ENCODE measurements at places on chromosomes 6 and 20. TPM values are rescaled to one million over a fixed set of nuclear protein-coding genes. Genes with fewer than 3 reads are reported as not detected.

Gene ZC2HC1B
- 0.36 TPM for total RNA-seq

Gene LY6G5C
- 2.7 TPM for total RNA-seq

Gene RCAN2
- 1.4 TPM for total RNA-seq

Gene PCSK2
- not detected for total RNA-seq

Gene PLN
- 0.10 TPM for total RNA-seq

Gene PPP1R16B
- not detected for total RNA-seq

Gene SYCP2L
- total RNA-seq = 0.40 TPM

Gene SLC17A3
- not detected for total RNA-seq

Gene COL20A1
- total RNA-seq = 0.05 TPM

Gene SYCP2
- 0.78 TPM for total RNA-seq

DNA sequence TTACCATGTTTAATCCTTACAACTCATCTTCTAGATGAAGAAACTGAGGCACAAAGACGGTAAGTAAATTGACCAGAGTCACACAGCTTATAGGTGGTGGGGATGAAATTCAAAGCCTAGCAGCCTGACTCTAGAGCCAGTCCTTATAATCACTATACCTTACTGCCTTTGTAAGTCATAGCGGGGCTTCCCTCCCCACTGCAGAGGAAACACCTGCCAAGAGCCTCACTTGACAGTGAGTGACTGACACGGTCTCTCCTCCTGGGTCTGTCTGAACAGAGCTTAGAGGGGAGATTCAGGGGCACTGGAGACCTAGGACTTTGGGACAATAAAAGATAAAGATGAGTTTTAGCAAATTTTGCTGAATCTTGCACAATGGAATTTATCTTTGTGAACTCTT is 12.8 kb downstream of the SUN5 start:
- DNase-seq = no peak

DNA sequence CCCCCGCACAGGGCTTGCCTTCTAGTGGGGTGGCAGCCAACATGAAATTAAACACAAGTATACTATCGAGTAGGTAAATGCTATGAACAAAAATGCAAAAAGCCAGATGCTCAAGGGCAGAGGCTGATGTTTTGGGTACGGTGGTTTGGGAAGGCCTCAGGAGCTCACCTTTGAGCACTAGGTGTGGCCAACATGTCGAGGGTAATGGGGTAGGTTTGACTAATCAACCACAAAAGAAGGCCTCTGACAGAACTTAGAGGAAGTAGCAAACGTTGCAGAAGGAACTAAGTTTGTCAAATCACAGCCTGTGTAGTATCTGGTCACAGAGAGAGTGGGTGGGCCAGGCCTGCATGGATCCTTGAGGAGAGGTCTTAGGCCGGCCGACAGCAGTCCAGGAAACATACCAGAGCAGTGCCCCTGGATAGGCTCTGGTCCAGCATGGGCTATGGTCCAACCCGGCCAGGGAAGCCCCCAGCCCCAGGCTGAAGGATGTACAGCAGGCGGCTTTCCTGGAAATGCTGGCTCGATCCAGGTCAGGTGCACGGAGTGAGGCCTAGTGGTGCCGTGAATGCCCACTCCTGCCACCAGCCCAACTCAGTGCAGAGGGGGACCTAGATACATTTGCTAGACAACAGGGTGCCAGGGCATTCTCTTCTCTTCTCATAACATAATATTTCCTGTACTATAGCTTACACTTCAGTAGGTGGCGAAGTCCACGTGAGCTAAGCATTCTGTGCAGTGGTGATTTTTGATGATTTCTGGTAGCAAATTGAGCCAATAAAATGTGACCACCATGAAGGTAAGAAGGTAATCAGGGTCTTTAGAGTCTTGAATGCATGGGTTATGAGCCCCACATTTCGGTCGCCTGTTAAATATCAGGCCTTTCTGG is 56.3 kb upstream of the CD93 start:
- DNase-seq = no peak

- no peak for DNase-seq
Observed at GRCh38 chr6:36493319-36493718, 50.5 kb downstream of the KCTD20 start.

DNA sequence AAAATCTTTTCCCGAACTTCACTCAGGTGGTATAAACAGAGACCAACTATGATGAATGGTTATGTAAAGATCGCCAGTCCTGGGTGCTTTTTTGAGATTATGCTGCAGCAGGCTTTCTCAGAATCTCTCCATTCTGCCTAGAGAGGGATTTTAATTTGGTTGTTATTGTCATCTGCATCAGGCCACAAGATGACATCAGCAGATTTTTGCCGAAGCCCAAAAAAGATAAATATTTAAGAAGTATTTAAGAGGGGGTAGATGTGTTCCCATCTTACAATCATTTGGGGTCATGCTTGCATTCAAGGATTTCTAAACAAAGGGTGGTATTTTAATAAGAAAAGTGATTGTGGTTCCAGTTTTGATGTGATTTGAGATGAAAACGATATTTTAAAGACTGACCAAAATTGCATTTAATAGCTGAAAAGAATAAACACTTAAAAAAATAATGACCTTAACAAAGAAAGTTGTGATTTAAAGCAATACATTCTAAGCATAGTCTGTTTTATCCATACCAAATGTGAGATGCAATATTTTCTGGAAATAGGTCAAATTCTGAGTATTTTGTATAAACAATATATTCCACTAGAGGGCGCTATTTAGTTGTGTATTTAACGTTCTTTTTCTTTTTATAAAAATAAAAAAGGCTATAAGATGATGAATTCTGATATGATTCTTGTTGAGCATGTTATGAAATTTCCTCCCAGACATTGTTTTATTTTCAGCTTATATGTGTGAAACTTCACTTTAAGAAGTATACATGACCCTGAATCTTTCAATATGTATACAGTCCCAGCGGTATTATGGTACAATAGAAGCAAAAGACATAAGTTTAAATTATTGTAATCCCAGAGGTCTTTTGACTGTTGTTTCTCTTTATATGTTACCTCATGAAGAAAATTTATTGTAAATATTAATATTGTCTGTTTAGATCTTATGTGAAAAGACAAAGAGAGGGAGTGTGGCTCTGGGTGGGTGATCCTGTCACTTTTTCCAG is 51.0 kb upstream of the ZFP64 start:
- peak; percentile 23 for DNase-seq

GRCh38 chr20:32522526-32522775 is 62.7 kb downstream of the NOL4L start:
- DNase-seq = peak; percentile 92

DNA sequence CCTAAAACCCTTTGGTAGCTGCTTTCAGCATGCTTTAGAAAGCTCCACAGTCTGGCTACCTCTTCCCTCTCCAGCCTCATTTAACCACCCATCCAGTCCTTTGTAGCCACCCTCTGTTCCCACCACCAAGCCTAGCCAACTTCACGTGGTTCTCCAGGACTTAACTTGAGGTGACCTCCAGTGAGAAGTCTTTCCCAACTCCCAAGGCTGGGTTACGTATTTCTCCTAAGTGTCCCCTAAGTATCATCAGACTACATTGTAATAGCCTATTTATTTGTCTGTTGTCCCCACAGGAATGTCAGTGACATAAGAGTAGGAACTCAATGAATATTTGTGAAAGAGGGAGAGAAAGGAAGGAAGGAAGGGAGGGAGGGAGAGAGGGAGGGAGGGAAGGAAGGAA is 431.9 kb upstream of the JARID2 start:
- DNase-seq = no peak

GRCh38 chr20:58646703-58647102 is 4.4 kb upstream of the STX16 start:
- DNase-seq = peak; percentile 29

DNA sequence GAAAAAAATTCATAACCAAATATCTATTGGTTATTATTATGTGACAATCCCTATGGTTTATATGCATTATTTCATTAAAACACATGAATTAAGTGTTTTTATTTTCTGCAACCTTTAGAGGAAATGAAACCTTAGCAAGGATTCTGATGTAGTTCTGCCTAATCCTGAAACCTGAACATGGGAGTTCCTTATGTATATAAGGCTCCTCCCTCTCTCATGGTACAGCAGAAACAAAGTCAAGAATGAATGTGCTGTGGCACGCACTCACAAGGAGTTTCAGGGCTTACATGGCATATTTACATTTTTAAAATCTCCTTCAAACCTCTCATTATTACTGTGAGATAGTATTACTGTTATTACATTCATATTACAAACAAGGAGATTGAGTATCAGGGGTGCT is 426.4 kb upstream of the CITED2 start:
- no peak for DNase-seq

- DNase-seq = no peak
Observed at GRCh38 chr20:37579106-37579505, 51.4 kb upstream of the BLCAP start.

DNA sequence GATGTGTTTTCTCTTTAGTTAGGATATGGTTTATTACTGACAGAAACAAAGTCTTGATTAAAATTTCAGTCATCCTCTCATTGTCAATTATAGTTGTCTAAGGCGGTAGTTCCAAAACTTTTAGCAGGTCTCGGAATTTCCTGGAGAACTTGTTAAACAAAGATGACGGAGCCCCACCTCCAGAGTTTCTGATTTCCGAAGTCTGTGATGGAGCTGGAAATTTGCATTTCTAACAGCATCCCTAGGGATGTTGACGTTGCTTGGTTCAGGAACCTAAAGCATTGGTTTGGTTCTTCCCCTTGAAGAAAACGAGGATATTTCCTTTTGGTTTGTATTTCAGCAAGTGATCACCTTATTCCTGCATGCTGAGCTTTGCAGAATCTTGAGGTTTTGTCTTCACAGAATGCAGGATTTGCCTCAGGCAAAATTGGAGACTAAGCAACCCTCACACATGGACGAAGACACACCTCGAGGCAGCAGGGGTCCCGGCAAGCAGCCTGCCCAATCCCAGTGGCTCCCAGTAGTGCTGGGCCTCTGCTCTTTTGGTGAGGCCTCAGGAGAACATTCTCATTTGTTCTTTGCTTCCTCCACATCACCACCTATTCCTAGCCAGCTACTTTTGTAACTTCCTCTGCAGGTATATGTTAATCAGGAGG is 187.1 kb upstream of the PHACTR1 start:
- DNase-seq = no peak

GRCh38 chr20:58194175-58194791 is 34.2 kb downstream of the ANKRD60 start:
- no peak for DNase-seq

- no peak for DNase-seq
Observed at GRCh38 chr6:18350712-18351111, 36.4 kb upstream of the RNF144B start.

DNA sequence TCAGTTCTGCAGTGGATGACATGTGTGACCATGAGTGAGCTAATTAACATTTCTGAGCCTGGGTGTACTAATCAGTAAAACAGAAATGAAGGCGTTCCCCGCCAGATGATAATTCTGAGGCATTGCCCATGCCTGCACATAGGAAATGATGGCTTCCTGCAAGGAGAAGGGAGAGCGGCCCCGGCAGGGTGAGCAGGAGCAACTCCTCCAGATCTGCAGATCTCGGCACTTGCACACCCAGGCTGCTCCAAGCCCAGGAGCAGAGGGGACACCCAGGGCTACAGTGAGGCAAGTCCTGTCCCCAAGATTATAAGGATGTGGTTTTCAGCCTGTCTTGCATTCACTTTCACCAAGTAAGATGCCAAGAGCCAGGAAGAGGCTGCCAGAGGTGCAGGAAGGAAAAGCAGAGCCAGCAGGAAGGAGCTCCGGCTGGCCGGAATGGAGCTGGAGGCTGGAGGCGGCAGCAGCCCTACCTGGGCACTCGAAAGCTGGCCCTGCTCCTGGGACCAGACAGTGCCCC is 177.5 kb upstream of the CST7 start:
- DNase-seq = no peak

GRCh38 chr6:113394216-113394615 is 462.9 kb upstream of the MARCKS start:
- no peak for DNase-seq

DNA sequence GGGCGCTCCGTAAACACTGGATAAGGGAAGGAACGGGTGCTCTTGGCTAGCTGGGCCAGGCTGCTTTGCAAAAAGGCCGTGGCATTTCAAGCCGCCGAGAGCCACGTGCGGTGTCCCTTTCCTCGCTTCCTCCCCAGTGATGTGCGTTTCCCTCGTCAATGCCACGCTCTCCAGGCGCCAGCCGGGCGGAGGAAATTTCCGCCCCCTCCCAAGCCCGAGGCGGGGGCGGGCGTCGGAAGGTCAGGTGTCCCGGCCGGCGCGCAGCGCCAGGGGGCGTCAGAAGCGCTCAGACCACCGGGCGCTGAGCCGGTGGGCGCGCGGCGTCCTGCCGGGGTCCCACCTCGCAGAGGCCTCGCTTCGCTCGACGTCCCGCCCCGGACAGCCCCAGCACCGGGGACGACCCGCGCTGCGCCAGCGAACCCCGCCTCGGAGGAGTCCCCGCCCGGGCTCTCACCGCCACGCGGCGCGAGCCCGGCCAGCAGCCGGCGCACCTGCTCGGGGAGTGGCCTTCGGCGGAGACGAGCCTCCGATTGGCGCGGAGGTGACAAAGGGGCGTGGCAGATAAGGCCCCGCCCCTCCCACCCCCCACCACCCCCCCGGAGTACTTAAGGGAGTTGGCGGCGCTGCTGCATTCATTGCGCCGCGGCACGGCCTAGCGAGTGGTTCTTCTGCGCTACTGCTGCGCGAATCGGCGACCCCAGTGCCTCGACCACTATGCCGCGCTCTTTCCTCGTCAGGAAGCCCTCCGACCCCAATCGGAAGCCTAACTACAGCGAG is at the start of gene SNAI1:
SNAI1 (plus strand) TSS at position 635 of the 777 bp plus-strand sequence; CDS start at position 715, 80 bp downstream.
- no peak for DNase-seq

DNA sequence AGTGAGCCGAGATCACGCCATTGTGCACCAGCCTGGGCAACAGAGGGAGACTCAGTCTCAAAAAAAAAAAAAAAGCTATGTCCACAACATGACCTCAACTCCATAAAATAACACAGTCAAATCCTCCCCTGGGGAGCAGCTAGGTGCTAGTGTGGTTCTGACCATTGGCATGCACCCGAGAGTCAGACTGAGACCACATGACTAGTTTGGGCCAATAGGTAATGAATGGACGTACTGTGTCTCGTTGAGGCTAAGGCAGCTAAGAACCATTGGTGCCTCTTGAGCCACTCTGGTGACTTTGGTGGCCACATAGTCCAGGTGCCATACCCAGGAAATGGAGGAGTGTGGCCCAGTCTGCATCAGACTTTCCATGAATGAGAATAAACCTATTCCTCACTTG is 40.3 kb downstream of the ATP9A start:
- DNase-seq = no peak

Data from myocyte (in vitro differentiated cells).